ENCODE measurements at places on chromosomes 6 and 20.

- DNase-seq, result no peak
Observed at GRCh38 chr6:64170316-64170715, 534.7 kb downstream of the PHF3 start.

DNA sequence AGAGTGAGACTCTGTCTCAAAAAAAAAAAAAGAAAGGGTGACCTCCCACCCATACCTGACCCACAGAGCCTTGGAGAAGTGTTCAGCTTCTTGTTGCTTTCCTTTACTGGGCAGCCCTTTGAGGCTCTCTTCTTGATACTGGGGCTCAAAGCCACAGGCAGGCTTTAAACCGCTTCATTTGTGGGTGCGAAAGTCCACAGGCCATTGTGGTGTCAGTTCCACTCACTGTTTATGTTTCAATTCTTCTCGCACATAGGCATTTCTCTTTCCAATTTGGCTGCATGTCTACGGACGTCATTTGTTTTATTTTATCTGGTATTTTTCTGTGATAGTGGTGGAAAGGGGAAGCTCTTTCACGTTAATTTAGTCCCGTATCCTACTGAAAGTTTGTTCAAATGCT lies 34.6 kb downstream of the PPARD start:
- DNase-seq, result no peak

DNA sequence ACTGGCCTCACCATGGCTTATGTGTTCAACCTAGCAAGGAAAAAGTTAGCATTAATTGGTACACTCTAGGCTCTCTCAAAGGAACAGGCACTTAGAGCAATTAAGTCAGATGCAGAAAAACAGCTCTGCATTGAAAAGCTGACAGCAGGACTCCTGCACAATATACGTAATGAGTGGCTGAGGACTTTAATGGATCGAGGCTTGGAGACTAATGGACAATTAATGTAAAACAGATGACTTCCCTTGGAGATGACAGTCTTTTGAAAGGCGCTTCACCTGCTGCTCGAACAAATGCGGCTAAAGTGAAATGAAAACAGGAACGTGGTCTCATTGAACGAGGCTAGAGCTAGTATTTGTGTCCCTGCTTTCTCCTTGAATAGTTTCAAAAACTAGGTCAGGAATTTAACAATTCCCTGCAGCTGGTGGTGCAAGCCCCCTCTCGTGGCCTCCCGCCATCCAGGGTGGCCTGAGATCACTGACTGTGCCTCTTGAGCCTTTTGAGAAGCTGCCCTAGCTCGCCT lies 137.1 kb downstream of the ELOVL4 start:
- DNase-seq, result no peak

GRCh38 chr6:44042989-44043478 lies 84.2 kb downstream of the MRPL14 start:
- DNase-seq, result no peak

GRCh38 chr6:79608334-79609224 lies 22.6 kb upstream of the SH3BGRL2 start:
- DNase-seq, result no peak
